ENCODE measurements at places on chromosomes 7 and 10.

GRCh38 chr7:48497521-48497920, 326.3 kb downstream of the ABCA13 start:
- no peaks in the 10 kb centered on the region for H3K36me3 ChIP-seq
- no peaks in the 10 kb centered on the region for H3K27me3 ChIP-seq
- no peak overlapping the region for H3K4me3 ChIP-seq
- no peak for DNase-seq

- no peaks in the 10 kb centered on the region for H3K36me3 ChIP-seq
- DNase-seq = no peak
- H3K27me3 ChIP-seq = no peaks in the 10 kb centered on the region
These were observed 31.2 kb downstream of the TBXAS1 start for GRCh38 chr7:139860090-139860775.

- no peak overlapping the region for H3K27ac ChIP-seq
- no peaks in the 10 kb centered on the region for H3K27me3 ChIP-seq
- H3K4me3 ChIP-seq = no peak overlapping the region
- no peaks in the 10 kb centered on the region for H3K4me1 ChIP-seq
- no peak for DNase-seq
These were observed 41.7 kb downstream of the CACUL1 start for GRCh38 chr10:118712930-118713634.

GRCh38 chr10:102485093-102485784, 17.3 kb downstream of the ACTR1A start:
- no peak overlapping the region for H3K27ac ChIP-seq

- peaks cover 5% of the 10 kb centered on the region for H3K4me1 ChIP-seq
- no peak overlapping the region for H3K4me3 ChIP-seq
- H3K27me3 ChIP-seq = no peaks in the 10 kb centered on the region
- DNase-seq = peak; percentile 42
- H3K27ac ChIP-seq = no peak overlapping the region
These were observed 6.7 kb upstream of the PAXIP1 start for GRCh38 chr7:155009570-155010157.

- H3K4me3 ChIP-seq = no peak overlapping the region
- no peaks in the 10 kb centered on the region for H3K27me3 ChIP-seq
- H3K27ac ChIP-seq = no peak overlapping the region
- no peak for DNase-seq
- no peaks in the 10 kb centered on the region for H3K36me3 ChIP-seq
These were observed 113.3 kb downstream of the MAGI2 start for GRCh38 chr7:79340212-79340611.

GRCh38 chr7:14602851-14603250, 299.7 kb downstream of the DGKB start:
- no peaks in the 10 kb centered on the region for H3K4me1 ChIP-seq
- H3K27ac ChIP-seq = no peak overlapping the region
- H3K36me3 ChIP-seq = no peaks in the 10 kb centered on the region
- no peaks in the 10 kb centered on the region for H3K27me3 ChIP-seq
- DNase-seq = no peak

GRCh38 chr7:106346678-106347217, 62.0 kb upstream of the NAMPT start:
- no peaks in the 10 kb centered on the region for H3K27me3 ChIP-seq
- peak; percentile 33 for DNase-seq
- H3K27ac ChIP-seq = no peak overlapping the region
- H3K4me3 ChIP-seq = no peak overlapping the region

GRCh38 chr10:124993345-124993708, 51.4 kb downstream of the ZRANB1 start:
- DNase-seq = no peak
- H3K36me3 ChIP-seq = peaks cover 10% of the 10 kb centered on the region
- H3K27ac ChIP-seq = no peak overlapping the region
- no peak overlapping the region for H3K4me3 ChIP-seq
- no peaks in the 10 kb centered on the region for H3K27me3 ChIP-seq
- H3K4me1 ChIP-seq = no peaks in the 10 kb centered on the region

DNA sequence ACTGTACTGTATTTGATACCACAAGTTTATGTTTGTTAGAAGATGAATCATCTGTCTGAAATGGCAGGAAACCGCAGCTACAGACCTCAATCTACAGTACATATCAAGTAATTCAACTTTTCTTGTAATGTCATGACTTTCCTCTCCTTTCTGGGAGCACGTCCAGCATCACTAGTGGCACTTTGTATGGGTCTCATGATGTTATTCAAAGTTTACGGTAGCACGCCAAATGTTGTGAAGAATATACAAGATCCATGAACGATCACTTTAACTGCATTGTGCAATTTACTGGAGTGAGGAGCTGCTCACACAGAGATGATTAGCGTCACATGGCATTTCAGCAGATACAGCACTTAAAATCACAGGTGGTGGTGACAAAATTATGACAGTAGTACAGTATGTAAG, 257.8 kb upstream of the GNAI1 start:
- no peak for DNase-seq
- H3K27me3 ChIP-seq = no peaks in the 10 kb centered on the region
- H3K36me3 ChIP-seq = no peaks in the 10 kb centered on the region
- H3K4me1 ChIP-seq = no peaks in the 10 kb centered on the region
- H3K4me3 ChIP-seq = no peak overlapping the region

GRCh38 chr10:101835362-101835761, 8.2 kb downstream of the KCNIP2 start:
- H3K27me3 ChIP-seq = peaks cover 12% of the 10 kb centered on the region
- H3K4me3 ChIP-seq = no peak overlapping the region
- H3K27ac ChIP-seq = no peak overlapping the region
- DNase-seq = no peak

DNA sequence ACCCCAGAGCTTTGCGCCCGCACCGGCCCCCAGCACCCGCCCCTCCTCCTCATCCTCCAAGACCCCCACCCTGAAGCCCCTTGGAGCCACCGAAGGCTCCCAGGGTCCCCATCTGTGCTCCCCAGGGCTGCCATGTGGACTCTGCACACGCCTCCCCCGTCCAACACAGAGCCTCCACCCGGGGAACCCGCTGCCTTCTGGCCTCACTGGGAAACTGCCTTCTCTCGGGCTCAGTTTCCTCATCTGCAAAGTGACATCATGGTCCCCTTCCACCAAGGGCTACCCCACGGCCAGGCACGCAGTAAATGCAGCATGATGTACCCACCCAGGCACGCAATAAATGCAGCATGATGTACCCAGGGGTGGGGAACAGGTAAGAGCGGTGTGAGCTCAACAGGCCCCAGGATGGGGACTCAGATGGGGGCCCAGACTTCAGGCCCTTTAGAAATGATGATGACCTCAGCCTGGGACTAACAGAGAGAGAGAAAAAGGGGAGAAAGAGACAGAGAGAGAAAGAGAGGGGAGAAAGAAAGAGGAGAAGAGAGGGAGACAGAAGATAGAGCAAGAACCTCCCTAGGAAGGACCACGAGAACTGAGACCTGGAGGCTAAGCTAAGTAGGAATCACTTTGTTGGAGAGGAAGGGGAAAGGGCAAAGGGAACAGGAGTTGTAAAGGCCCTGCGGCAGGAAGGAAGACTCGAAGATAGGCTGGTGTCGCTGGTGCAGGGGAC, 2.5 kb upstream of the MICALL2 start:
- H3K27ac ChIP-seq = peak overlapping the region; percentile 7
- H3K4me3 ChIP-seq = no peak overlapping the region
- DNase-seq = no peak
- no peaks in the 10 kb centered on the region for H3K36me3 ChIP-seq

- H3K36me3 ChIP-seq = no peaks in the 10 kb centered on the region
- no peak overlapping the region for H3K27ac ChIP-seq
- no peaks in the 10 kb centered on the region for H3K4me1 ChIP-seq
- no peak overlapping the region for H3K4me3 ChIP-seq
- H3K27me3 ChIP-seq = peaks cover 60% of the 10 kb centered on the region
These were observed 18.1 kb downstream of the SHH start for GRCh38 chr7:155794196-155794595.

Measured in thymus (tissue), 14 donors.